AG09309 (cell line): ENCODE measurements at places on chromosomes 2 and 18.

DNA sequence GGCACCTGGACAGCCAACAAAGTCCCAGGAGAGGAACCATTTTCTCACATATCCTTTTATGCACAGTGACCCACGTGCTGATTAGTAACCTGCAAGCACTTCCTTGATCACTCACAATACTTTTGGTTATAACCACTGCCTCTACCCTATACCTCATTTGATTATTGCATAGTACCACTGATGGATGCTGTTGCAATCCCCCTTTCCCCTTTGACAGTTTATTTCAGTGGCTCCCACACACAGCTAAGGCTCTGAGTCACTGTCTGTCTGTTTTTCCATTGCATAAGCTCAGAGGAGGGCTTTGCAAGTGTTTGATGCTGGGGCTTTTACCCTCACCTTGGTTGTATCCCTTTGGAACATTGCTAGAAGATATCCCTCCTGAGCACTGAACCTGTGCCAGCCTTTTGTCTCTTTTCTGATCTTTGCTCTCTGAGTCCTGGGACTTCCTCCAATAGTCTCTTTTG lies 101.7 kb upstream of the RBBP8 start:
- no peak for DNase-seq

- DNase-seq = no peak
Measured at GRCh38 chr2:158837645-158838044, 42.5 kb downstream of the DAPL1 start.

- DNase-seq = no peak
Measured at GRCh38 chr18:574865-575645, 5.1 kb upstream of the CETN1 start.

DNA sequence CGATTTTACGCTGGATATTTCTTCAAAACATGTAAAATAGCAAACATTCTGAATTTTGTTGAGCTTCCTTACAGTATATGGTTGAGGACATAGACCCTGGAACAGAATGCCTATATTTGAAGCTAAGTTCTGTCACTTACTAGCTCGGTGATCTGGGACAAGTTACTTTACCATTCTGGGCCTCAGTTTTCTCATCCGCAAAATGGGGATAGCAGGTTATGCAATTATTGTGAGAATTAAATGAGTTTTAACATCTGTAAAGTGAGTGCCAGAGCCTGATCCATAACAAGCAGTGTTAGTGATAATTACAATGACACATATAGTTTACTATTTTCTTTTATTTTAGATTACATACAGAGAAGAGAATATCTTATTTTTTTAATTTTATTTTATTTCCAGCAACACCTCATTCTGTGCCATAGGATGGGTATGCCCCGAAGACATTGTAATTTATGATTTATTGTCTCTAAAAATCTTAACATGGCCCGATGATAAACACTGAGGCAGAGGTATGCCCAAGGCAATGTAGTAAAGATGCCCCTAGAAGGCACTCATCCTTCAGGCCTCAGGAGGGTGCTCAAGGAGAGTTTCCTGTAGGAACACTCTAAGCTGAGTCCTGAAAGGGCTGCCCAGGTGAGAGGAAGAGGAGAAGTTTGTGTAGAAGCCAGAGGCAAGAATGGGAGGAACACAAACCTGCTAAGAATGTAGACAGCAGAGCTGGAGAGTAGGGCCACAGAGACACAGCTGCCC lies 250.9 kb downstream of the BCL11A start:
- no peak for DNase-seq

GRCh38 chr2:127606625-127607398 lies 39.1 kb upstream of the GPR17 start:
- DNase-seq = no peak

DNA sequence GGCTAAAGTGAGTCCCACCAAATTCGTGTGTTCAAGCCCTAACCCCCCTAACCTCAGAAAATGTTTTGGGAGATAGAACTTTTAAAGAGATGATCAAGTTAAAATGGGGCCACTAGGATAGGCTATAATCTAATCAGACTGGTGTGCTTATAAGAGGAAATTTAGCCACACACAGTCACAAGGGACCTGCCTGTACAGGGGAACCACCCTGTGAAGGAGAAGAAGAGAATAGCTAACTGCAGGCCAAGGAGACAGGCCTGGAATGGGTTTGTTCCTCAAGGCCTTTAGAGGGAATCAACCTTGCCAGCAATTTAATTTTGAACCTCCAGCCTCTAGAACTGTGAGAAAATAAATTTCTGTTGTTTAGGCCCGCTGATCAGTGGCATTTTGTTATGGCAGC lies 36.0 kb upstream of the TANK start:
- DNase-seq = no peak
